Stimulated activated CD4-positive, alpha-beta T cell treated with anti-CD3 and anti-CD28 coated beads, Interleukin-12 subunit alpha, Interleukin-12 subunit beta, amount 100 ng/mL, for 4 hours (primary cell): ENCODE measurements at places on chromosomes 4 and X.
A peak's percentile ranks its signal among the peaks of the same experiment; 100 is the strongest.

- DNase-seq, result no peak
Measured at GRCh38 chr4:170446782-170447181, 357.0 kb upstream of the AADAT start.

- no peak for DNase-seq
Measured at GRCh38 chr4:20687864-20688263, 12.4 kb upstream of the PACRGL start.

DNA sequence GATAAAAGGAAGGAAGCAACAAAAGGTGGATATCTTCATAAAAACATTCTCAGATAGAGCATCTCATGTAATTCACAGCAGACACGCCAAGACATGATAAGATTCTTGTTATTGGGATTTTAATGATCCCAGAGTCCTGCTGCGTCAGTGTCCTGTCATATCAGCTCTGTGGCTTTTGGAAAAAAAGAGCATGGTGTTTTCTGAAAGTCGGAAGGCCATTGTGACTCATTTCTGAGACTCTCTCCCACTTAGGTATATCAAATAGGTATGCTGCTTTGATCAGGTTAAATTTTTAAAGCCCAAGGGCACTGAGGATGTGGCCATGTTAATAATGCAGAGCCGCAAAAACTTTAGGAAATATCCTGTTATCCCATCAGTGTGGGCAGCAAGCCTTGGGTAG, 481.0 kb downstream of the KCNIP4 start:
- no peak for DNase-seq

DNA sequence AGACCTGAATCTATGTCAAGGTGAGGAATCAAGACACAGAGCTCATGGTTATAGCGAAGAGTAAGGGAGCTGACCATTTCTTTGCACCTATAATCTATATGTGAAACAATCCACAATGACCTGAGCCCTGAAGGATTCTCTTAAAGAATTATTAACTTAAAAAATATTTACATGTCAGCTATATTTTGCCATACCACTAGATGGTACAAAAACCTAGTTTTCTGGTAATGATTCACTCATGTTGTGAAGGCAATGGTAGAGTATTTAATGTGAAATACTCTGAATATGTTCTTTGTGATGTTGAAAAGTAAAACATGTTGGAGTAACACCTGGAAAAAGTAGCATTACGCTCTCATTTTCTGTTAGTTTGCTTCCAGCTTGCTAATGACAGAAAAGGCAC, 40.0 kb downstream of the VGLL1 start:
- DNase-seq, result no peak

- DNase-seq, result no peak
Measured at GRCh38 chrX:37348971-37349220, 268 bp upstream of the PRRG1 start.

DNA sequence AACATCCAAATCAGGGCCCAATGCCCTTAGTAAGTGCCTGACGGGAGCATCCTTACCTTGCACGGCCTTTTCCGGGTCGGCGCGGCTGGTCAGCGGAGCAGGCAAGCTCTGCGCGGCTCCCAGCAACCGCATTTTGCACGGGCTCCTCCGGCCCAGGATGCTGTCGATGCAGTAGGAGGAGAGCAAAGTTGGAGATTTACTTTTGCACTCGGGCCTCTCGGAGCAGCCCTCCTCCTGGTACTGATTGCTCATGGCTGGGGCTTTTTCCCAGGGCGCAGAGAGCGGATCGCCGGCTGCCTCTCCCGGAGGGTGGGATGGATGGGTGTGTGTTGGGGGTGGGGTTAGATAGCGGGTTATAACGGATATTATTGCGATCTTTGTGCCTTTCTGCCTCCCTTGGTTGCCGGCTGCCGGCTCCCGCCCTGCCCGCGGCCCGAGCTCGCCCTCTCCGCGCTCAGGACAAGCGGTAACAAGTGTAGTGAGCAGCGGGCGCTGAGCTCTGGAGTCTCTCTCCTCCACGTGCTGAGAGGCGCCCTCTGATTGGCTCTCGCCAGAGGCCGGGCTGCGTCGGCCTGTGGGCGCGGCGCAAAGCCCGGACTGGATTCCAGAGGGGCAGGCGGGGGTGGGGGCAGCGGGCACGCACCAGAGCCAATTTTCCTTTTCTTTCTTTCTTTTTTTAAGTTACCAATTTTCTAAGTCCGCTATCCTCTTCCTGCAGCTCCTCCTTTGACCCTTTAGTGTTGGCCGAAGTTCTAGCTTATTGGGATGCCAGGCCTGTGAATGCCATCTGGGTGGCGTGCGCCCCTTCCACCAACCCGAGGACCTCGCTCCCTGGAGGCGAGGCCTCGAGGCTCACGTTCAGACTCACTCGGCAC, at the start of gene ARX:
Gene ARX (minus strand): TSS at position 480 of the 875 bp plus-strand sequence. CDS start 228 bp downstream, at position 252.
- DNase-seq, result peak; percentile 25

DNA sequence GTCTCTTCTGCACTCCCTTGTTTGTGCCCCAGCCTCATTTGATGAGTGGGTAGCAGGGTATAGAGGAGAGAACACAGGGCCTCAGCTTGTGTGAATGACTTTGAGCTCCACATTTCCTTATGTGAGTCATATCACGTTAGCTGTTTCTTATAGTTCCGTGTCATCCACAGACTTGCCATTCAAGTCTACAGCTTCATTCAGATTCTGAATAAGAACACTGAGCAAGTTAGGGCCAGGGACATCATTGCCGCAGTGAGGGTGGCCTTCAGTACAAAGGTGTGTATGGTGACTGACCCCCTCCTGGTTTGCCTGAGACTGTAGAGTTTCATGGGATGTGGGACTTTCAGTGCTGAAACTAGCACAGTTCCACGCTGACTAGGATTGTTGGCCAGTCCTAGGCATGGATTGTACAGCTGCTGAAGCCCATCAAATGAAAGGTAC, 23.6 kb downstream of the KLF3 start:
- DNase-seq, result no peak

GRCh38 chrX:40411340-40412111, 169.2 kb upstream of the ATP6AP2 start:
- no peak for DNase-seq

GRCh38 chr4:98963538-98964433, 31.7 kb upstream of the METAP1 start:
- no peak for DNase-seq

GRCh38 chrX:56564164-56564885, 898 bp downstream of the UBQLN2 start:
- DNase-seq, result peak; percentile 11

GRCh38 chrX:141341743-141342142, 99.4 kb upstream of the SPANXC start:
- no peak for DNase-seq

DNA sequence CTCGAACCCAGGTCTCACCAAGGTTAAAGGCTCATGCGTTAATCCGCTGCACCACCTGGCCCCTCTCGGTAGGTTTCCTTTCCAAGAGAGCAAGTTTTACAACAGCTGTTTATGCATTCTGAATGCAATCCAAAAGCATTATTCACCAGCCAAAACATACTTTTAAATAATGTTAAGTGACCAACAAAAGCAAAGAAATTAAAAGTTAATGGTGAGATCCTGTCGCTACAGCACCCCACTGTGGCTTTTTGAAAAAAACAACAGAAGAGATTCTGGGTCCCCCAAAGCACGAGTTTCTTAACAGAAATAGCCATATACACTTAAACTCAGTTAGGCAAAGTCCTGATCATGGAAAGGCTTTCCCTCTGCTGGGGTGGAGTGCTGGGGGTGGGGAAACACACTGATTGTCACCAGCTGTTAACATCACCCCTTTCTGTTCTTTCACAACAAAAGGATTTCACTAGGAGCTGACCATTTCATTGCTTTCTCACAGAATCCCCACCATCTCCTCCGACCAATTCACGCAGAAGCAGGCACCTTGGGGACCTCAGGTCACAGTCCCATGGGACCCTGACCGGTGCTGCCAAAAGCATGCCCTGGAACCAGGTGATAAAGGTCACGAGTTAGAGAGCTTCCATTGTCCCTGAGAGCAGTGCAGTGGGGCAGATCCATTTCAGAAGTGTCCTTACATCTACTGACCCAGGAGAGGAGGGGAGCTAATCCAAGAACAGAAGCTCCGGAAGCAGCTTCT, 51.2 kb downstream of the ZNF827 start:
- DNase-seq, result no peak

GRCh38 chr4:43496188-43496587, 603.7 kb downstream of the GRXCR1 start:
- DNase-seq, result no peak

GRCh38 chrX:24117258-24117657, 32.3 kb upstream of the ZFX start:
- DNase-seq, result no peak

GRCh38 chrX:108019382-108019875, 25.4 kb upstream of the VSIG1 start:
- no peak for DNase-seq

- no peak for DNase-seq
Measured at GRCh38 chr4:63430105-63430504, 979.1 kb downstream of the TECRL start.

- DNase-seq, result no peak
Measured at GRCh38 chr4:144648042-144648441, 2.1 kb downstream of the HHIP start.

DNA sequence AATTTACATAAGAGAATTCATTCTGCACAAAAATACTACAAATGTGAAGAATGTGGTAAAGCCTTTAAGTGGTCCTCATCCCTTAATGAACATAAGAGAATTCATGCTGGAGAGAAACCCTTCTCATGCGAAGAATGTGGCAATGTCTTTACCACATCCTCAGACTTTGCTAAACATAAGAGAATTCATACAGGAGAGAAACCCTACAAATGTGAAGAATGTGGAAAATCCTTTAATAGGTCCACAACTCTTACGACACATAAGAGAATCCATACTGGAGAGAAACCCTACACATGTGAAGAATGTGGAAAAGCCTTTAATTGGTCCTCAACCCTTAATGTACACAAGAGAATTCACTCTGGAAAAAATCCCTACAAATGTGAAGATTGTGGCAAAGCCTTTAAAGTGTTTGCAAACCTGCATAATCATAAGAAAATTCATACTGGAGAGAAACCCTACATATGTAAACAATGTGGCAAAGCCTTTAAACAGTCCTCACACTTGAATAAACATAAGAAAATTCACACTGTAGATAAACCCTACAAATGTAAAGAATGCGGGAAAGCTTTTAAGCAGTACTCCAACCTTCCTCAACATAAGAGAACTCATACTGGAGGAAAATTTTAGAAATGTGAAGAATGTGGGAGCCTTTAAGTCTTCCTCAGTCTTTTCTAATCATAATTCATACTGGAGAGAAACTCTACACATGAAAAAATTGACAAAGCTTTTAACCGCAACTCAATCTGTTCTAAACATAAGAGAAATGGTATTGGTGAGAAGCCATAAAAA, 37.4 kb downstream of the ZNF718 start:
- no peak for DNase-seq

DNA sequence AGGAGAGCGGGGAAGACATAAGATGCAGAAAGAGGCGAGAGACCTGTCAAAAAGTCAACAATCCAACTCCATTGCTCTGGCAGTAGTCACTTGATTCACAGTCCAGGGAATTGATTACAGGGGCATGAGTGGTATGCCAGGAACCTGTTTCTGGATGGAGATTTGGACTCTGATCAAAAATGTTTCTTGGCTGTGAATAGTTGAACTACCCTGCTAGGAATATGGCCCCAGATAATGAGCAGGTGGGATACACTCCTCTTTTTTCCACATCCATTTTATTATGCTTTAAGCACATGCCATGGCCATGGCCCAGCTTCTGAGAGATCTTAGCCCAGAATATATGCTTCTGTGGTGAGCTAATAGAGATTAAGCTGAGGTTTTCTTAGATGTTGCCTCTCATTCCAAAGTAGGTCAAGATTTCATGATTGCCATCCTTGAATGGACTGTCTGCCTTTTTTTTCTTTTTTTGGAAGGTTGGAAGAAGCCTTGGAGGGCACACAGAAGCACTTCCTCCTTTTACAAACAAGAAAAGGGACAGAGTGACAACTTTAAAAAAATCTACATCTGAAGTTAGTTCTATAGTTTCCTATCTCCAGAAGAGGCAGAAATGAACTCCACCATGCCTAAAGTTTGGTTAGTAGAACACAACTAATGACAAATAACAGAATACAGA, 121.9 kb downstream of the KIT start:
- no peak for DNase-seq

DNA sequence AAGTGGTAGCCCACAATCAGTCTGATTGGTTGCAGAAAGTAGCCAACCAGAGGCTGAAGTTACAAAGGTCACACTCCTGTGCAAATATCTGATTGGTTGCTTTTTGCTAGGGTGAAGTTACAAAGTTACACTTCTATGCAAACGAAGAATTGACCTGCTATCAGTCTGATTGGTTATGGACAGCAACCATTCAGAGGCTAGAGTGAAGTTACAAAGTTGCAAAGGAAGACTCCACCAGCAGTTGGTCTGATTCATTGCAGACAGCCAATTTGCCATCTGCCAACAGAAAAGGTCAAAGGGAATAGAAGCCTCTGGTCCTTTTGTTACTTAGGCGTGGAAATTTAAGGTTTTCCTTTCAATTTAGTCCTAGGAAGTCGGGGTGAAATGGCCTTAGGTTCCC, 377.7 kb downstream of the PRDM5 start:
- no peak for DNase-seq

GRCh38 chr4:52358883-52359321, 300.2 kb downstream of the USP46 start:
- no peak for DNase-seq

GRCh38 chrX:143669395-143669794, 33.5 kb upstream of the SLITRK4 start:
- DNase-seq, result no peak
